ENCODE measurements at places on chromosomes 4 and X. TPM values are rescaled to one million over a fixed set of nuclear protein-coding genes. Genes with fewer than 3 reads are reported as not detected.

The WDR44 gene
- 11.6 TPM for total RNA-seq

The PABPC1L2B gene
- not detected for total RNA-seq

The KLHL5 gene
- 59.4 TPM for total RNA-seq

The DCHS2 gene
- not detected for total RNA-seq

The RAB41 gene
- total RNA-seq = not detected

The SMAD1 gene
- 8.9 TPM for total RNA-seq

The GRIA3 gene
- not detected for total RNA-seq
